ENCODE measurements at places on chromosomes 7 and 10.

DNA sequence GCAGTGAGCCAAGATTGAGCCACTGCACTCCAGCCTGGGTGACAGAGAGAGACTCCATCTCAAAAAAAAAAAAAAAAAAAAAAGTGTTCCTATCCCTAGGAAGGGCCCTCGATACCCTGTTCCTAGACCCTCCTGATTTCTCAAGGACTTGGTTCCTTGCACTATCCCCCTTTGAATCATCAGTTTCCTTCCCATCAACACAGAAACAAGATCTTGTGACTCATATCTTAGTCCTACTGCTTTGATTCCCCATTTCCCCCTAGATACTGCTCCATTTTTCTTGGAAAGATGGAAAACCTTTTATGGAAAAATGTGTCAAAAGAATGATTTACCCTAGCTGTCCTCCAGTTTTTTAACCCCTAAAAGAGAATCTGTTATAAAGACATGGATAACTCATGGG, 1.7 kb upstream of the ZNF862 start:
- DNase-seq = no peak

DNA sequence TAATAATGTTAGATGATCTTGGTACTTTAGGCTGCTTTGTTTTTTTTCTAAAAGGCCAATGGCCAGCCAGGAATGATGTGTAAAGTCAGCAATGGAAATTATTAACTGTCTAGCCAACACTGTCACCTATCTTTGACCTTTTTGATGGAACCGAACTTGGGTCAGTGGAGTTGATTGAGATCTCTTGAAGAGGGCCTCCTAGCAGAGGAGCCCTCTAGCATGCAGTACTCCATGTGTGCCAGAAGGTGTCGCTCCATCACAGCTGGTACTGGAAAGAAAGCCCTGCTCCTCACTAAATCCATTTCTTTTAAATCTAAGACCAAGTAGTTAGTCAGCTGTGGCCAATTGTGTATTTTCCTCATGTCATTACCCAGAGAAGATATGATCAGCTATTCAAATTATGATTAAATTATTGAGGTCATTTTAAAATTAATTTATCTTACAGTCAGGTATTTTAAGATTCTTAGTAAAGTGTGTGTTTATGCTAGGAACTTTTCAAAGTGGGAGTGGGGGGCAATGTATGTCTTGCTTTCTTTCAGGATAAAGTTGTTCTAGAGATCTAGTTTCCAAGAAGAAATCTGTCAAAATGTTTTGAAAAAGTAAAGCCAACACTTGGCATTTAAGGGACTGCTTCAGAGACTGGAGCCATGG, 33.1 kb upstream of the CROT start:
- DNase-seq = peak; percentile 31

- peak; percentile 38 for DNase-seq
These were observed 839 bp downstream of the IKZF5 start for GRCh38 chr10:123007558-123008354.

DNA sequence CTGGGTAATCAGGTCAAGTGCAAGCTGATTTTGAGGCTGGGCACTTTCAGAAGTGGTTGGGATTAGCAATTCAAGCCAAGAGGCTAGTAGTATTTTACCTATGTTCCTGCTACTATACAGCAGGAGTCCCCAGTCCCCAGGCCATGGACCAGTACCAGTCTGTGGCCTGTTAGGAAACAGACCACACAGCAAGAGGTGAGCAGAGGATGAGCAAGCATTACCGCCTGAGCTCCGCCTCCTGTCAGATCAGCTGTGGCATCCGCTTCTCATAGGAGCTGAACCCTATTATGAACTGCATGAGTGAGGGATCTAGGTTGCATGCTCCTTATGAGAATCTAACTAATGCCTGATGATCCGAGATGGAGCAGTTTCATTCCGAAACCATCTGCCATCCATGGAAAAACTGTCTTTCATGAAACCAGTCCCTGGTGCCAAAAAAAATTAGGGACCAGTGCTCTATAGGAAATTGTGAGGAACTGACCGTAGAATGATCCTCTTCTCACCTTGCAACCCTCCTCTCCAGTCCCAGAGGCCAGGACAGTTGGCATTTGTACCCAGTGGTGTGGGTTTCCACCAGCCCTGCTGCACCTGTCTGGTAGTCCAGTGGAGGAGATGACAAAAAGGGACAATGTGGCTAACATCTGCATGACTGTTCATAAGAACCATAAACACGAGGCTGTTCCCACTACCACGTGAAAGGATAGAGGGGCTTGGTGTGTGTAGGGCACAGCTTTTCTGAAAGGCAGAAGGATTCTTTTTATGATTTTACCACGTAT, 172.5 kb downstream of the KIAA1217 start:
- DNase-seq = no peak

DNA sequence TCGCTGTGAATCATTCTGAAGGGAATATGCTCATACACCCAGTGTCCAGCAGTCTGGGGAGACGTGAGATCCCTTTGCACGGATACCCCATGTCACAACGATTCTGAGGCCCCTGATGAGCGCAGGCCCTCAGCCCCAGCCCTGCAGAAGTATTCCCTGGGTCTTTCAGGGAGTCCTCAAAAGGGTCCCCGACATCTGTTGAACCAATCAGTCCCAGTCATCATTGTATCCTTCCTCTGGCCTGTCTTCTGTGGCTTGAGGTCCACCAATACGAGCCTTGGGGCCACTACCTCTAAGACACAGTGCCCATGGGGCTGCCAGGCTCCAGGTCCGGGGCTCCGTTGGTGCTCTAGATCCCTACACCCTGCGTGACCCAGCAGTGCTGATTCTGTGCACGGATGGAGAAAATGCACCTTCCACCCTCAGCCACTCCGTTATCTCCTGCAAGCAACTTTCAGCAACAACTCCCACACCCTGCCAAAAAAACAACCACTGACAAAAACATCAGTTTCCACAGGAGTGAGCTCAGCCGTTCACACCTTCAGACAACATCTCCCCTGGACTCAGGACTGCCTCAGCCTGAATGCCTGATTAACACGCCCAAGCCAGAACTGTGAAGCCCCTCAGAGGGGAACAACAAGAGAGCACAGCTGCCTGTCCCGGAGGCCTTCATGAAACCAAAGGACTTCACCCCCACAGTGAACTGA, 46.9 kb upstream of the KDM7A start:
- DNase-seq = no peak

DNA sequence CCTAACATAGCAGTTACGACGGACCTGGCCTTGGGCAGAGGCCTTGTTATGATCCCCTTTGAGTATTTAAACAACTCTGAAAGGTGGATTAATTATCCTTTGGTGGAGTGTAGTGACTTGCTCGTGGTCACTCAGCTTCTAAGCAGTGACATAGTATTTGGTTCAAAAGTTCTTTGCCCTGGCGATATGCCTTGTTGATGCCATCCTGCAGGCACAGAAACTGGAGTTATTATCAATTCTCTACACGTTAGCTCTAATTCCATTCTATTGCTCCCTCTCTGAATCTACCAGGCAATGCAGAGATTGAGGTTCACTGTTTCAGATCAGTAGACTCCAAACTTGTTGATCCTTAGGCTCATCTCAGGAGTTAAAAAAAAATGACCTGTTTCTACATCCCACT, 32.5 kb upstream of the ELMO1 start:
- no peak for DNase-seq

DNA sequence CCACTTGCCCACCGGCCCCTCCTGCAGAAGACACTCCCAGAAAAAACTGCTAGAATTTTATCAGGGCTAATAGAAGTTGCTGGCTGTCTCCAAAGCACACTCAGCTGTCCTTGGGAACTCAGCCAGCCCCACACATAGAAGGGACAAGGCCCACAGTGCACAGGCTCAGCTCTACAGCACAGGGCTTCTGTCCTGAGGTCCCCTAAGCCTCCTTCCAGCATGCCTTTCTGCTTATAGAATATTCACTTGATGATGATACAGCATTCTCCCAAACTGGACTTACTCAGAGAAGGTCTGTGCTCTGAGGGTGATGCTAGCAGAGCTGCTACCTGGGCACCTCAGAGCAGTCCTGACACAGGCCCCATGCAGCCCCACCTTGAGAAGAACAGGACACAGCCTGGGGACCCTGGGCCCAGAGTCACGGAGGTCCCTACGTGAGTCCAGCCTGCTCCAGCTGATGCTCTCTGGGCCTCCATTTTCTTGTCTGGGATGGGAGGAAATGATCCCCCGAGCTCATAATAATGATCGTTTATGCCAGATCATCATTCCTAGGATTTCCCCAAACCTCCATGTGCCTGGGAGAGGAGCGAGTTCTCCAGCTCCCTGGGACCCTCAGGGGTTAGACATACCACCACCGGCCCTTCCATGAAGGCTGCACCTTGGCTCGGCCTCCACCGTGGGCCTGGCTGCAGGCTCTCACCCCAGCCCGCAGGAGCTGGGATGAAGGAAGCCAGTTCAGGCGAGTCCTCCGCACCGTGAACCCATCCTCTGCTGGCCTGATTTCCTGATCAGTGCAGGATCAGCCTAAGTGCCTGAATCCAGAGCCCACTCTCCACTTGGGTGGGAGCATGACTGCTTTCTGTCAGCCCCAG, 145.6 kb downstream of the ZNF248 start:
- no peak for DNase-seq

DNA sequence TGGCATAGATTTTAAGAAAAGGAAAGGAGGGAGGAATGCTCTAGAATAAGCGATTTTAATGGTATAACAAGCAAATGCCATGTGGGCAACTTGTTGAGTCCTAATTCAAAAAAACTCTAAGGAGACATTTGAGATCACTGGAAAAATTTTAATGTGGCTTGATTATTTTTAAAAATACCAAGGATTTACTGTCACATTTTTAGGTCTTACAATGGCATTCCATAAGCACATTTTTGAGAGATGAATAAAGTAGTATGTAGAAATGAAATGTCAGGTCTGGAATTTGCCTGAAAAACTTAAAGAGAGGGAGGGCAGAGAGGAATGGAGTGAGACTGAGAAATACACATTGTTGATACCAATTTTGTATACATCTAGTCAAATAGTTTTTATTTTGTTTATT, 20.3 kb downstream of the NCAPG2 start:
- no peak for DNase-seq

Data from stimulated activated CD8-positive, alpha-beta memory T cell treated with anti-CD3 and anti-CD28 coated beads, Interleukin-7, amount 100 ng/mL, for 4 hours (primary cell).